ENCODE measurements at places on chromosomes 3 and 15.

DNA sequence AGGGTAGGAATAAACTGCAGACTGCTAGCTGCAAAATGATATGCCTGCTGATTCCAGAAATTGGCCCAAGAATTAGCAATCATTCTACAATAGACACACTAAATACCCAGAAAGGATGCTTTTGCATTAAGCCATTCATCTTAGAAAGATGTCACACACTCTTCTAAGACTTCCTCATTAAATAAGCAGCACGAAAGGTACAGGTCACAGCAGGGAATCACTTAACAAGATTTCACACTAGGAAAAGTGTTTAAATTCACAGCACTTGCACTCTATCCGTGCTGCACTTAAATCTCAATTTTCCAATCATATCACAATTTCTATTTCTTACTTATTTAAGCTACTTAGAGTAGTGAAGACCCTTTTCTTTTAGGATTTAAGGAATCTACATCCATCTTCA is 372.8 kb upstream of the CBLB start:
- DNase-seq = no peak

DNA sequence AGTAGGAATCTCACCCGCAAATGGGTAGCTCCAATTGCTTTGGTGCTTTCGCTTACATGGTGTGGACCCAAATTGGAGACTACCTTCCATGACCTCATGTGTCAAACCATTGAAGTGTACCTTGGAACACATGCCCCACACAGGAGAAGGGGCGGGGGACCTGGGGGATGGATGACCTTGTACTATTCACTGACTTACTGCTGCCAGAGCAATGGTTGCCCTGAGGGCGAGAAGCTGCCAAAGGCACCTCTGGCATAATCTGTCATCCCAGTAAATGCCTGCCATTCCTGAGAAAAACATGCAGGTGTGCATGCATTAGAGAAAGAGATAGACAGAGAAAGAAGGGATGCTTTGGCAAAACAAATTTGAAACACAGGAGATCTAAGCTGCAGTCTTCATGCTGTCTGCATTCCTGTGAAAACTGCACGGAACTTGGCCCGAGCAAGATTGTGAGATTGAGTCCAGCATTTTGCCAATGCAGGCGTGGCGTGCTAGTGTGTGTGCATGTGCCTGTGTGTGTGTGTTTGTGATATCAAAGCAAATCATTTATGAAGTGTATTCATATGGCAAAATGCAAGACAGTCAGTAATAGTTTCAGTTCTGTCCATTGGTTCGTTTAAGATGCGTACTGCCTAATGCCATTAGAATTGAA is 219.5 kb upstream of the MDFIC2 start:
- DNase-seq = no peak

DNA sequence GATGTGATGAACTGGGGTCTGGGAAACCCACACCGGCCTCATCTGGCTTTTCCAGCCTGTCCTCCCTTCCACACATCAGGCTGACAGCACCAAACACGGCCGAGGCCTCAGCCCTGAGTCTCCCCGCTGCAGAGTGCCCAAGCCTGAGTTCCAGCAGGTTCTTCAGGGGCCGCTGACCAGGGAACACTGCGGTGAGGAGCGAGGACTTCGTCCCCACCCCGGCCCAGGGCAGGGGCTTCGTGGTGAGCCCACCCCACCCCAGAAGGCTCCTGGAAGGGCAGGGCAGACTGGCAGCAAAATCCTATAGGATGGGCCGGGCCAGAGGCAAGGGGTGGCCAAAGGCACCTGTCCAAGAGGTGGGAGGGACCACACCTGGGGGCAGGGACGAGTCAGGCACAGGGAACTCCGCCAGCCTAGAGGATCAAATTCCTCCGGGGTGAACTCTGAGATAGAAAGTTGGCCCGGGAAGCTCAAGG is at the start of gene SLC51A:
Gene SLC51A (plus strand): TSS at position 446 of the 476 bp plus-strand sequence. CDS start 179 bp downstream, outside the sequence.
- no peak for DNase-seq

GRCh38 chr15:101502572-101503295 is 13.2 kb upstream of the PCSK6 start:
- no peak for DNase-seq

GRCh38 chr3:29347412-29347811 is 66.5 kb downstream of the RBMS3 start:
- DNase-seq = no peak

DNA sequence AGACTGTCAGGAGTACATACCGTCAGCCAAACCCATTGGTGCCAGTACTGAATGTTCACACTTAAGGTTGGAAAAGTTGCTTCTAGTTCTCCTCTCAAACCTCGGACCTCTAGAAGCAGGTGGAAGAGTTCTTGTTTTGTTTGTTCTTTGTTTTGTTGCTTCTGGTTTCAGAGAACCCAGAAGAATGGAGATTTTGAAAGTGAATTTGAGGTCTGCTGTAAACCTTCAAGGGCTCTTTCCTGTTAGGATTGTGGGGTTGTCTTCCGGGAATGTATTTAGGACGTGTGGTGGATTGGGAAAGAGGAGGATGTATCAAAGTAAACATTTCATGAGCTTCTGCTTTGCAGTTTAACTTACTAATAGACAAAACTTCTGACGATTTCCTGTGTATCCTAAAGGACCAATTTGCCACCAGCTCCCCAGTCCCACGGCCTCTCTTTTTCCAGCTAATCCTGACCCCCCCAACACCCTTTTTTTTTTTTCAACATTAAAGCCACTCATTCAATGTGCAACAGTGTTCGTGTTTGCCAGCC is 50.3 kb downstream of the FILIP1L start:
- DNase-seq = no peak

DNA sequence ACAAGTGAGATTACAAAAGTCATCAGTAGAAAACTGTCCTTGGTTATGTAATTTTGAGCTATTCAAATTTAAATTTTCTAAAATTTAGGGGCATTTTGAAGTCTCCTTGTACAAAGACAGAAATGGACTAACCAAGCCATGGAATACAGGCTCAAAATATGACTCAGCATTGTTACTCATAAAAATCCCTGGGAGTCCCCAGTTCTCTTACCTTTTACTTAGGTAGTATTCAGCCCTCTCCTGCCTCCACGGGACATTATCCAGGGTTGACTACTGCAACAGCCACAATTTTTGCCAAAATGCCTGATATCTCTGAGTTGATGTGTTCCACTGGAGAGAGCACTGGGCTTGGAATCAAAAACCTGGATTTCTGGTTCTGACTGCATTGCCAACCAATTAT is 25.0 kb downstream of the CLDN18 start:
- no peak for DNase-seq

DNA sequence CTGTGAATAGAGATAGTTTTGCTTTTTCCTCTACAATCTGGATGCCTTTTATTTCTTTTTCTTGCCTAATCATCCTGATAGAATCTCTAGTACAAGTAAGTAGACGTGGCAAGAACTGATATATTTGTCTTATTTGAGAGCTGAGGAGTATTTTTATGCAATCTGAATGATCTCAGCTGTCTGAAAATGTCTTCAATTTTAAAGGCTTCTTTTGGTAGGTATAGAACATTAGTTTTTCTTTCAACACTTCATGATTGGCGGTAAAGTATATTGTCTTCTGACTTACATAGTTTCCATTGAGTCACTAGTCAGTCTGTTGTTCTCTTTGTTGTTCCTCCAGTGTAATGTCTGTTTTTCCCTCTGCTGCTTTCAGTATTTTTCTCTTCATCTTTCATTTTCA is 31.3 kb downstream of the MGA start:
- DNase-seq = no peak

- DNase-seq = no peak
These were observed 119.9 kb downstream of the LMLN start for GRCh38 chr3:198079771-198080520.

DNA sequence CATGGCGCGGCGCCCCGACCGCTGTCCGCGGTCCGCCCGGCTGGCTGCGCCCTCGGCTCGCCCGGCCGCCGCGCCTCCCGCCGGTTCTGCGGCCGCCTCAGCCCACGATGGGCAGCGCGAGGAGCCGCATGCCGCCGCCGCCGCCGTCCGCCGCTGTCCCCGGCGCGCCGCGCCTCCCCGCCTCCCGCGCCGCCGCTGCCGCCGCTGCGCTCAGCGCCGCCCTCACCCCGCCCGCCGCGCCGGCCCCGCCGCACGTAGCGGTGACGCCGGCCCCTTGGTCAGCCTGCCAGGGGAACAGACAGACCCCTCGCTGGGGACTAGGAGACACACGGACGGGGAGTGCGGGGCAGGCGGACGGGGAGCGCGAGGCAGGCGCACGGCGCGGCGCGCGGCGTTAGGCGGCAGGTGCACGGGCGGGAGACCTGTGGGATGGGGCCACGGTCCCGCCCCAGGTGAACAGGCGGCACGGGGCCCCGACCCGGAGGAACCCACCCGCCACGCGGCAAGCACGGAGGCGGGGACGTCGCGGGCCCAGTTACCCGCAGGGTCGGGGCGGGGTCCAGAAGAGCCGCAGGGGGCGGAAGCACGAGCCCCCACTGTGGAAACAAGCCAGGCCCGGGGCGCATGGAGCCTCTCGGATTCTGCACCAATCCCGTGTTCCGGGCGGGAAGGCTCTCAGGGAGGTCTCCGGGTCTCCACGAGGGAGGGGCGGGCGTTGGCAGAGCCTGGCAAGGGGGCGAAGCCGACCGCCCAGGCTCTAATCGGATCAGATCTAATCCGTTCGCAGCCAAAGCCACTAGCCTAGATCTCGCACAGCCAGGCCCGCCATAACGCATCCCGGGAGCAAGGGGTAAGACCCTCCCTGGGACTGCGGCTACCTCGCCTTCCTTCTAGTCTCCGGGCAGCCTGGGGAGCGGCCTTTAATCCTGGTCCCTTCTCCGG is at the start of gene CSPG5:
Gene CSPG5 (minus strand): TSS at position 175 of the 942 bp plus-strand sequence. CDS start 172 bp downstream, at position 3.
- no peak for DNase-seq

GRCh38 chr3:5330152-5330810 is 142.8 kb downstream of the EDEM1 start:
- no peak for DNase-seq

DNA sequence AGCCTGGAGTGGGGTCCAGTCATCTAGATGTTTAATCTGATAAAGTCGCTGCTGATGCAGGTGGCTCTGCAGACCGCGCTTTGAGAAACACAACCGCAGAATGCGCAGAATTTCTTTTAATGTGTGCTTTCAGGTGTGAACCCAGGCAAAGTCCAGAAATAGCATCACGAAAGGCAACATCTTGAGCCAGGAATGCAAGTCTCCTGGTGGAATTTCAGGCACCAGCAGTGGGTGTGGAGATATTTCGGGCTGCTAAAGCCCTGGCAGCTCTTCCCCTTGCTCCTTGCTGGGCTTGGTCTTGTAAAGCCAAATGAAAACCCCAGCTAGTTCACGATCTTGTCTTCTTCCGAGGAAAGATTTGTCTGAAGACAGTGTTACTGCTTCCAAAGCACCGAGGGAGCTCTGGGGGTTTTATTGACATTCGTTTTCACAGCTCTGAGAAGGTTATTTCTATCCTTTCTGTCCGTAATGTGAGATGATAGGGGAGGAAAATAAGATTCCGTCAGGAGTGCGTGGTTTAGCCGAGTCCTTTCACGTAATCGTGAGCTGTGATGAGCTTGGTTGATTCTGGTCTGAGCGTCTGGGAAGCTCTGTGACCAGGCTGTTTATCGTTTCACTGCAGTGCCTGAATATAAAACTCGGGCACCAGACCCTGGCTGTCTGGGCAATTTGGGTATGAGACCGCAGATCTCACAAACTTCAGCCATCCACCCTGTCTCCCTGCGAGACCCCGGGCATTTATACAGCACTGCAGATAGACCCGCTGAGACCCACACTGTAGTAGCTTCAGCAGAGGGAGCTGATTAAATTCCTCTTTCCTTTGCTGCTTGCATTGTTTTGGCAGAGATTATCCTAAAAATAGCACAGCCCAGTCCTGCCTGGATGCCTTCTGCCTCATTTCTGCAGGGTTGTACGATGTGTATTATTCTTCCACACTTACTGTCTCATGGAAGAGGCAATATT is 67.0 kb upstream of the SLC25A26 start:
- DNase-seq = no peak

- no peak for DNase-seq
These were observed 42.2 kb downstream of the KLF15 start for GRCh38 chr3:126314790-126315658.

GRCh38 chr3:72892081-72892775 is 4.4 kb downstream of the GXYLT2 start:
- no peak for DNase-seq

DNA sequence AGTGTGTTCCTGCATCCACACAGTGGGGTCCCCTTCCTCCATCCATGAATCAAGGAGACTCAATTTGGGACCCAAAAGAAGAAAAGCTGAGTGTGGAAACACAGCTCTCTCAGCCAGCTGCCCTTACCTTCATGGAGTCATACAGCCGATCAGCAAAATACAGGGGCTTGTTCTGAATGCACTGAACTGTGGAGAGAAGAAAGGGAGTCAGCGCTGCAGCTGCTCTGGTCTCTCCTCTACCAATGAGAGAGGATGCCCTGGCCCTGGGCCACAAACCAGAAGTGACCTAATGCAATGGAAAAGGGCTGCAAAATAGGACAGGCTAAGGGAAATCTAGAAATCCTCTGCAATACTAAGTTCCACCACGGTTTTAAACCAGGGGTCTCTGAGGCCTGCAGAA is 46.7 kb downstream of the ANXA2 start:
- no peak for DNase-seq

GRCh38 chr3:196418601-196419000 is 13.6 kb downstream of the UBXN7 start:
- no peak for DNase-seq

GRCh38 chr15:59053482-59053881 is 51.5 kb upstream of the CCNB2 start:
- no peak for DNase-seq

- DNase-seq = no peak
These were observed 498 bp downstream of the PDE12 start for GRCh38 chr3:57556459-57557084.

GRCh38 chr3:72673011-72673771 is 175.1 kb downstream of the SHQ1 start:
- no peak for DNase-seq

DNA sequence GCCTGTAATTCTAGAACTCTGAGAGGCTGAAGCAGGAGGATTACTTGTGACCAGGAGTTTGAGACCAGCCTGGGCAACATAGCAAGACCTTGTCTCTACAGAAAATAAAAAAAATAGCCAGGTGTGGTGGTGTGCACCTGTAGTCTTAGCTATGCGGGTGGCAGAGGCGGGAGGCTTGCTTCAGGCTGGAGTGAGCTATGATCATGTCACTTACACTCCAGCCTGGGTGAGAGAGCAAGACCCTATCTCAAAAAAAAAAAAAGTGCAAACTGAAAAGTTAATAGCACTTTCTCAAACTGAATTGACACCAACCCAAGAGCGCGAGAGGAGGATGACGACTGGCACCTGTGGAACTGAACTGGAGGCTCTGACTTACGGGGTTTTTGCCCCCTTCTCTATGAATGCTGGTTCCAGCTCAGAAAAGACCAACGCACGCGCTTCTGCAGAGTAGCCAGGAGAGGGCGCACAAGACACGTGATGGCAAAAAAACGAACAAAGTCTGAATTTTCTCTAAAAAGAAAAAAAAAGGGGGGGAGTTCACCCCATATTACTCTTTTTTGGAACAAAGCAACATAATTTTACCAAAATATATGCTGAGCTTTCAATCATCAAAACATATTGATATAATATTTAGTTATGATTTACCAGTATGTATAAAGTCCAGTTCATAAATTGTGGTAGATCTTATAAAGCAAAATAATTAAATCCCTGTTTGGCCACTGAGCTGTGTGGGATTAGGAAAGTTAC is 23.7 kb downstream of the CFAP92 start:
- DNase-seq = no peak

- no peak for DNase-seq
These were observed 313.4 kb downstream of the RBMS3 start for GRCh38 chr3:29594261-29594660.
